H1 (cell line): ENCODE measurements at places on chromosomes 3 and 15. TPM values are rescaled to one million over a fixed set of nuclear protein-coding genes. Genes with fewer than 3 reads are reported as not detected.

DNA sequence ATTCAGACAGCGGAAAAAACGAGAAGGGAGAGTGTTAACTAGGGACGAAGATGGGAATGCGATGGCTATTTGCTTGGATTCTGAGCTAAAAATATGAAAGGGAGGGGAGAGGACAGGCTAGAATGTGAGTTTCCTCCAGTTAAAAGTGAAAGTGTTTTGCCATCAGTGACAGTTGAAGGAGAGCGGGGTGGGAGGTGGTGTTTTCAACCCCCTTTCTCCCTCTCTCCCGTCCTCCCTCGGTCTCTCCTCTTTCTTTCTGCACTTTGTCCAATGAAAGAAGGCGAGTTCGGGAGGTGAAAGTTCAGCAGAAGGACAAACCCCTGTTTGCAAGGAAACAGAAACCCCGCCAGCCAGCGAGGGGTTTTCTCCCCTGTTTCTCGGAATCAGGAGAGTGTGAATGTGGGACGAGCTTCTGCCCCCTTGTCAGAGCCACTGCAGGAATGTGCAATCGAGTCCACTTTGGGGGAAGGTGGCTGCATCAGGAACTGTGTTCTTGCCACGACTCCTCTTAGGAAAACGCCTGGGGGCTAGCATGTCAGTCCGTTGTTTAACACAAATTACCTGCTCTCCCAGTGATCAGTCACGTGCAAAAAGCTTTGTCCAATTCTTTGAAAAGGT lies 975 bp upstream of the FOXP1 start:
- no peak for DNase-seq

PROK2 gene
- 1.8 and 2.0 TPM in 2 replicates for total RNA-seq

DNA sequence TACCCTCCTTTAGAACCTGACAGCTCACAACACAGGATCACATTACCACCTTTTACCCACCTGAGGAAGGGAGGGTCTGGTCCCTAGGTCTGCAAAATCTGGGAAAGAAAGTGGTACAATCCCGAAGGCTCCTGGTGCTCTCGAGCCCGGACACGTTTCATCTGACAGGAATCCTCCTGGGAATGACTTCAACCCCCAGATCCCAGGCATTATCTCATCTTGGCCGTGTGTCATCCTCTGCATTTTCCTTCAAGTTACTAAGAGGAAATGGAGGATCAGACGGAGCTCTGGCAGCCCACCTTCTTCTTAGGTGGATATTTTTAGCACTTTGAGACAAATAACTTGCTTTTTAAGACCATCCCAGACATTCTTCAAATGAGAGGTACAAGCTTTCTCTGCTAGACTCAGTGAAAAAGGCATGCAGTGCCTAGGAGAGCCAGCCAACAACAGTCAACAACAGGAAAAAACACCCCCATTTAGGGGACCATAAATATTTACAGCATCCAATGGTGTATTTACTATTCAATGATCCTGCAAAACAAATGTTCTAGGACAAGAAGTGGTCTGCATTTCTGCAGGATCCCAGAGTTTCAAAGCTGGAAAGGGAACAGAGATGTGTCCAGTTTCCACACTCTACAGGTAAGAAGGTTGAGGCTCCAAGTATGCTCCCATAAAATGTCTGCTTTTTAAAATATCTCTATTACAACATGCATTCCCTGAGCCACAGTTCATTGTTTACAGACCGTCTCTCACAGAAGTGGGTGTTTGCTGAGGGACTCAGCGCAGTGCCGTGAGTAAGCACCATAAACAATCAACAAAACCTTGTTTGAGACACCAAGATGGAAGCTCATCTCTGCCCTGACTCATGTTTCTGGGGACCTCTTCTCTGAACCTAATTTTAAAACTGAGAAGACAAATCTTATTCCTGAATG lies 38.3 kb upstream of the ARHGEF3 start:
- DNase-seq = no peak

DUOXA2 gene
- total RNA-seq = not detected in 2 replicates

EBLN2 gene
- total RNA-seq = 3.8 and 3.9 TPM in 2 replicates

DNA sequence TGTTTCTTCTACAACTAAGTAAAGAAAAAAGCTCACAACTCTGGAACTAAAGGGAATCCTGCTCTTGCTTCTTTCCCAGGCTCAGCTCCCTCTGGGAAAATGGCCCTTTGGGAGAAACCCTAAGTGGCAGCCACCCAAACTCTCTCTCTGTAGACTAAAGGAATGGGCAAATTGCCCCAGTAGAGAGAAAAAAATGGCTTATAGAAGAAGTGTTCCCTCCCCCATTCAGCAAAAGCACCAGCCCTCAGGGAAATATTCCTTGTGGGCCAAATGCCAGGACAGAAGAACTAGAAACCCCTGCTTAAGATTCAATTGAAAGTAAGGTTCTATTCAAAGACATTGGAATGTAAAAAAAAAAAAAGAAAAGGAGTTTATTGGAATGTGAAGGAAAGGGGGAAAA lies 603.7 kb upstream of the ALCAM start:
- DNase-seq = no peak

GRCh38 chr3:6605227-6605626 lies 255.7 kb upstream of the GRM7 start:
- no peak for DNase-seq

IQSEC1 gene
- total RNA-seq = 28.2 and 28.8 TPM in 2 replicates

DNA sequence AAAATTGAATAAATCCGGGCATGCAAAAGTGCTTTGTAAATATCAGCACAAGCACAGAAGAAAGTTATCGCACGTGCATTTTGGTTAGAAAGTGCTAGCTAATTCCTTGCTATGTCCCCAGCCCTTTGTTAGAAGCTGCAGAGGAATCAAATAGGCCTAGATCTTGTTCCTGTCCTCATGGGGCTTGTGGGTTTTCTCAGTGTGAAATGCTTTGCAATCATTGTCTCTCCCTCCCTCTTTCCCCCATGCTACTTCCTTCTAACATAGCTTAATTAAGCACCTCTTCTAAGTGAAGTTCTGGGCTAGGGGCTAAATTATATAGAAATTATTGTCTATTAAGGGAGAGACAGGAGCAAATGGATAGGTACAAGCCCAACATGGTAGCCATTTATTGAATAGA lies 271.7 kb downstream of the RPLP1 start:
- no peak for DNase-seq

C3orf20 gene
- total RNA-seq = not detected in 2 replicates

DNA sequence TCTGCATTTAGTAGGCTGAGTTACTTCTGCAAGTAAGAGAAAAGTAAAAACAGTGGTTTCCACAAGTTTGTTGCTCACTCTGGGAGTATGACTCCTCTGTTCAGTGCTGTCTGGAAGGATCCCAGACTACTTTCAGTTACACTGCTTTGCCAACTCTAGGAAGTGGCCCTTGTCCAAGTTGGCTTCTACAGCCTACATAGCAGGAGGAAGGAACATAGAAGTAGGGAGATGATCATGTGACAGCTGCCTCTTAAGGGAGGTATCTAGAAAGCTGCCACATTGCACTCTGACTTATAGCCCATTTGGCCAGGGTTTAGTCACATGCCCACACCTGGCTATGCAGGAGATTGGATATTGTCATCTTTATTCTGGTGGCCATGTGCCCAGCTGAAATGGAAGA lies 298.1 kb downstream of the NSUN3 start:
- DNase-seq = no peak

COL6A5 gene
- total RNA-seq = 0.06 TPM in 1 of 2 replicates, not detected in the other

FAM3D gene
- total RNA-seq = not detected in 2 replicates

DNA sequence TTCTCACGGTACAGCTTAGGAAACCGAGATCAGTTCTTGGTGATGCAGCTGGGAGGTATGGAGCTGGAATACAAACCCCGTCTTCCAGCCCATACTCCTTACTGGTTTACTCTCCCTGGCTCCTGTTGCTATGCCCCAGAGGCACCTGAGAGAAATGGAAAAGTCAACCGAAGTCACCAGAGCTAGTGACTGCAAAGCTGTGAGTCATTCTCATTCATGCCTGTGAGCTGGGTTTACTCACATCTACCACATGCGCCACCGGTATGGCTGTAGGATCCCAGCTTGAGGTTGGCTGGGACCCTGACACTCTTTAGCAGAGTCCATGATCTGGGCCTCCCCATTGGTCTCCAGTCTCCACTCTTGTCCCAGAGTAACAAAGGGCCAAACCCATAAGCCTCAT lies 111.5 kb upstream of the ETV5 start:
- DNase-seq = no peak

GRCh38 chr3:72093270-72093991 lies 308.5 kb upstream of the PROK2 start:
- DNase-seq = no peak

DNA sequence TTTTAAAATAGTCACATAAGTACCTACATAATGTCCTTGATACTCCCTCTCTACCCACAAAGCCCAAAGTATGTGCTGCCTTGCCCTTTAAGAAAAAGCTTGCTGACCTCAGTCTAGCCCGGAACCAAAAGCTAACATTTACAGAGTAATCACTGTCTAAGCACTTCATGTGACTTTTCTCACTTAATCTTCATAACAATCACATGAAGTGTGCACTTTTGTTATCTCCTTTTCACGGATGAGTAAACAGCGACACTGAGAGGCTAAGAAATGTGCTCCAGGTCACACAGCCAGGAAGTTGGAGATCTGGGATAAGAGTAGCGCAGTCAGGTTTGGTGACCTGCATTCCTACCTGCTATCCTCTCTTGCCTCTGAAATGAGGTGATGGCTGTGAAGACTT lies 194.0 kb downstream of the ITPR1 start:
- DNase-seq = no peak

DNA sequence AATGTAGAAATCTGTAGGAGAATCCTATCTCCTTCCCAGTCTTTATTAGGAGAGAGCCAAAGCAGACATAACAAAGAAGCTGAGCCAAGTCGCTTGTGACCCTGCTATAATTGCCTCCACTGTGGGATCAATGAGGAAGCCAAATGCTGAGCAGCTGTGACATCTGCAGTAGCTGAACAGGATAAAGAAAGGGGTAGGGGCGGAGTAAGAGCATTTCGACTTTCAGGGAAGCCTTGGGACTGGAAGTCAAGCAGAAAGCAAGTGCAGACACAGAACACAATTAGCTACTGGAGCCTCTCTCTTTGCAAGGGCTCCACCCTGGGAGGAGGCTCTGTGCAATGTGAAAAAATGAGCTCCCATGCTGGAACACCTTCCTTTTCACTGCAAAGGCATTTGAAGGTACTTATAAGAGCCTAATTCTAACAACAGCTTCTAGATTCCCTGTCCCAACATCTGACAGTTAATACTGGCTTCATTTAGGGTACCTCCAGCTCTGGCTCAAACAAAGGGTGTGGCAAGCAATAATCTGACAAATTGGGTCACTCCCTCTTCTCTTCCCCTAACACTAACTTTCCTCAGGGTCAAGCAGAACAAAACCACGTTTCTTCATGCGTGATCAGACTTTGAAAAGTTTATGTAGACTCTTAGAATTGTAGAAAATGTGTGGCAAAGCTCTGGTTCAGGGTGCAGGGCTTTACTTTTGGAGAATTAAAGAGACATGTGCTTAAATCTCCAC lies 166.4 kb downstream of the CADPS start:
- DNase-seq = no peak

CCR9 gene
- not detected in 2 replicates for total RNA-seq

DNA sequence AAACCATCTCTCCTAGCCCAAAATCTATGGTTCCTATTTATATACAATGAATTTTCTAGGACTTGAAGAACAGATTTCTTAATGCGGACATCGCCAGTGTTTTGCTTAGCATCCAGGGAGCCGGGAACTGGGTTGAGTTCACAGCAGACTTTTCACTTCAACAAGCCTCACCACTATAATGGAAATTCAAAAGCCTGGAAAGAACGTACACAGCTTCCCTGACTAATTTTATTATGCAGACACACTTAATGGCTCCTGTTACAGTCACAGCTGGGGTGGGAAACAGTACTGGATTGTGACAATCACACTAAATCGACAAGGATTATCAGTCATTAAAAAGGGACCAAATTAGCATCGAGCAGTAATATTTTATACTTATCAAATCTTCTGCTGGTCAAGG lies 129.2 kb upstream of the BNIP2 start:
- no peak for DNase-seq

- no peak for DNase-seq
Observed at GRCh38 chr3:192927016-192927415, 9.4 kb upstream of the MB21D2 start.
